GM12892 (cell line): ENCODE measurements at places on chromosomes 6 and 20.

- DNase-seq, result no peak
Observed at GRCh38 chr6:33549196-33549595, 30.9 kb downstream of the BAK1 start.

- no peak for DNase-seq
Observed at GRCh38 chr6:168725802-168726201, 284.8 kb downstream of the SMOC2 start.

GRCh38 chr20:44717986-44718385 lies 2.8 kb downstream of the CCN5 start:
- DNase-seq, result no peak

GRCh38 chr20:24978513-24978912 lies 14.0 kb downstream of the APMAP start:
- DNase-seq, result no peak

- no peak for DNase-seq
Observed at GRCh38 chr6:5695260-5696245, 311.2 kb downstream of the NRN1 start.

DNA sequence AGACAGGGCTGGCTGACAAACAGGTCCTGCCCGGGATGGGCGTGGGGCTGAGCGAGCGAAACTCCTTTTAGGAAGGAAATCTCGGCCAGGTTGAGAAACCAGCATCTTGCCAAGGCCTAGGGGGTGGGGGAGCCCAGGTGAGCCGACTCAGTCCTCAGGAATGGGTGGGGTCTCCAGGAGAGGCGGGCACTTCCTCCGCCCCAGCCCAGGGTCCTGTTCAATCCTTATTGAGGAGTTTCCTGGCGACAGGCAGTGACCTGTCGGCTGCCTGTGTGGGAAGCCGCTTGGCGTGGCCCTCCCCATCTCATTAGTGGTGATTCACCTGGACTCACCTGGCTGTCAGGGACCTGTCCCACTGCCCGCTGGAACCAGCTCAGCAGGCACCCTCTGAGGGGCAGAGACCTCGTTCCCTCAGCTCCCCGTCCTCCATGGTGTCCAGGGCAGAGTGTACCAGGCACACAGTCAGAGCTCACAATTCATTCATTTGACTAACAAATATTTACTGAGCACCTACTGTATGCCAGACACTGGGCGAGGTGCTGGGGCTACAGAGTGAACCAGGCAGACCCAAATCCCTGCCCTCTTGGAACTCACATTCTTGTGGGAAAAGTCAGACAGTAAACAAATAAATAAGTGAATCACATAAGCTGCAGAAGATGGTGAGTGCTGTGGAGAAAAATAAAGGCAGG lies 51.1 kb downstream of the FGD2 start:
- DNase-seq, result no peak

DNA sequence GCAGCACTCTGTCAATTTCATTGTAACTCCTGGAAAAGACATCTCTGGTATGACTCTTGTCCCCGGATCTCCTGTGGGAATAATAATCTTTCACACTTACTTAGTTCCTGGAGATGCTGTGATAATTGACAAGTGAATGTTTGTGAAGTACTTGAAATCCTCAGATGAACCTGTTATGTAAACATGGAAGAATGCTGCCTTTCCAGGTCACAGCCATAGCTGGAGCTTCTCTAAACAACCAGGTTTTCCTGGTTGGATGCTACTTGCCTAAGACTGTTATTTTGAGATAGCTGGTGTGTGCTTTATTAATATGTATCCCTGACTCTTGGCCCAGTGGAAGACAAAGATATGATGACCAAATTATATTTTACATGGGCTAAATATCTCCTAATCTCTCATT lies 228.6 kb downstream of the KCNQ5 start:
- DNase-seq, result no peak

GRCh38 chr6:30515106-30515505 lies 25.8 kb downstream of the HLA-E start:
- no peak for DNase-seq
